Suprapubic skin (tissue), 4 donors: ENCODE measurements at places on chromosomes 1 and 21. TPM values are rescaled to one million over a fixed set of nuclear protein-coding genes. Genes with fewer than 3 reads are reported as not detected.

OR10Z1 gene
- total RNA-seq, result not detected

DNA sequence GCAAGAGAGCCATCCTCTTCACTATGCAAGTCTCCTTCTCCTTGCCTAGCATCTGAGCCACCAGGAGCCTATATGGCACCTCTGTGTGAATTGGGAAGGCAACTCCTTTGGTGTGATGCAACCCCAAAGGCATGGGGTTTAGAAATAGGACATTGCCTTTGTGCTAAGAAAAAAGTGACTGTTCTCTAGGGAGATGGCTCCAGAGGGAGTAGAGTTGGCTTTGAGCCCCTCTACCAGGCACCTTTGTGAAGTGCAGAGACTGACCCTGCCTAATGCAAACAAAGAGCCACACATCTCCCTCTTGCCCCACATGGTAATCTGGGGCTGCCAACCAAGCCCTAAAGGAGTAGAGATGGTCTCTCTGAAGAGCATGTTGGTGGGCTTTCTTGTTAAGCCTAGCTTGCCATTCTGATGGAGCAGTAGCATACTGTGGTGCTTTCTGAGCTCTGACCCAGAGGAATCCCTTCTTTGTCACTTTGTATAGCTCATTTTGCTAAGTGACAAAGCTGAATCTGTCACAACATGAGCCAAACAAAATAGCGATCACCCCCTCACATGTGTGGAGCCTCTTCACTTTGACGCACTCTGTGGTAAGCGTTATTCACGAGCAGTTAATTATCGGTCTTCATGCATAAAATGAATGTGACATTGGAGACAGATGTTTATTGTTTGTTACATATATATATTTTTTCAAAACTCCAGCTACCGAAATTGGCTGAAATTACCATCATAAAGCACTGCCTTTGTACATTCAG, 74.4 kb downstream of the RWDD3 start:
- no peak overlapping the region for H3K4me3 ChIP-seq
- DNase-seq, result no peak
- H3K27me3 ChIP-seq, result no peaks in the 10 kb centered on the region
- no peaks in the 10 kb centered on the region for H3K36me3 ChIP-seq

DNA sequence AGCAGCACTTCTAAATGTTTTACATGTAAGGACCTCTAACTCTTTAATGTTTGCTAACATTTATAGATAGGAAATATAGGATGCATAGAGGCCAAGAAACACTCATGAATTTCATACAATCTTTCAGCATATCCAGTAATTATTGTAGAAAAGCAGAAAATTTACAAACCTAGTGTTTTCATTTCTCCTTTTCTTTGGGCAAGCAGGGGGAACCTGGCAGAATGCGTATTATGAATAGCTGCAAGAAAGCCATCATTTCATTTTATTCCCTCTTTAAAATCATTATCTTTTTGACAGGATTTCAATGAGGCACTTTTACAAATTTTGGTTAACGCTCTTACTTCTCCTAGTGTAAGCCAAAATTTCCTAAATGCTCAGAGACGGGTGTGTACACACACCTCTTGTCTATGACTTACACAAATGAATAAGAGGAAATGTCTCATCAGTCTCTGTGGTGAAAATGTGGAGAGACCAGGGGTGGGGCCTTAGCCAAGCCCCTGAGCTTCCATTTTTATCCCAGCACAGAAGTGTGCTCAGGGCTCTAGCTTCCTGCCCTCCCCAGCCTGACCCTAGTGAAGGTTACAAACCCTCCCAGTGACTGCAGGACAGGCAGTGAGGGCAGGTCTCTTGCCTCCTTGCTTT, 91.6 kb downstream of the LRRC8C start:
- no peak overlapping the region for H3K27ac ChIP-seq
- H3K4me1 ChIP-seq, result peaks cover 9% of the 10 kb centered on the region
- H3K4me3 ChIP-seq, result no peak overlapping the region
- no peak for DNase-seq
- no peaks in the 10 kb centered on the region for H3K36me3 ChIP-seq
- no peaks in the 10 kb centered on the region for H3K27me3 ChIP-seq

PACC1 gene
- 3.3 TPM for total RNA-seq

- H3K4me1 ChIP-seq, result peaks cover 9% of the 10 kb centered on the region
- no peaks in the 10 kb centered on the region for H3K27me3 ChIP-seq
- DNase-seq, result no peak
- H3K4me3 ChIP-seq, result no peak overlapping the region
Measured at GRCh38 chr21:15001113-15001512, 63.7 kb downstream of the NRIP1 start.

- H3K4me3 ChIP-seq, result no peak overlapping the region
- no peak overlapping the region for H3K27ac ChIP-seq
Measured at GRCh38 chr1:214427871-214428277, 123.5 kb downstream of the PTPN14 start.

GRCh38 chr1:56212143-56212542, 367.2 kb downstream of the PLPP3 start:
- H3K27ac ChIP-seq, result no peak overlapping the region
- no peaks in the 10 kb centered on the region for H3K27me3 ChIP-seq
- H3K4me3 ChIP-seq, result no peak overlapping the region
- DNase-seq, result no peak

MAEL gene
- not detected for total RNA-seq

- peaks cover 55% of the 10 kb centered on the region for H3K4me1 ChIP-seq
- no peaks in the 10 kb centered on the region for H3K36me3 ChIP-seq
- no peak overlapping the region for H3K4me3 ChIP-seq
- H3K27ac ChIP-seq, result no peak overlapping the region
- DNase-seq, result no peak
- no peaks in the 10 kb centered on the region for H3K27me3 ChIP-seq
Measured at GRCh38 chr1:202571719-202572339, 138.4 kb downstream of the SYT2 start.

DNA sequence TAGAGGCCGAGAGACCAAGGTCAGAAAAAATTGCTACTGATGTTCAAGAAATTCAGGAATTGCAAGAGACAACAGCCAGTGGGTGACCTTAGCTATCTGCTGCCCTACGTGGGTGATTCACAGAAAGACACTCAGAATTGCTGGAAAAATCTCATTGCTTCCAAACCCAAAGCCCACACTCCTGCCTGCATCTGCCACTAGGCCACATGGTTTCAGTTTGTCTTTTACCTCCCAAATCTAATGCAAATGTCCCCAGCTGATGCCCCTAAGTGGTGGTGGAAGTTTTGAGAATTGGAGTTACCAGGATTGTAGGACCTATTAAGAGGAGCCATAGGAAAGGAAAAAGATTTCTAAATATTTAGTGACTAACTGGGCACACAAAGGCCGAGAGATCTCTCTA, 341.5 kb upstream of the CHRM3 start:
- no peak overlapping the region for H3K4me3 ChIP-seq
- no peak for DNase-seq
- H3K27me3 ChIP-seq, result no peaks in the 10 kb centered on the region
- H3K4me1 ChIP-seq, result no peaks in the 10 kb centered on the region

DNA sequence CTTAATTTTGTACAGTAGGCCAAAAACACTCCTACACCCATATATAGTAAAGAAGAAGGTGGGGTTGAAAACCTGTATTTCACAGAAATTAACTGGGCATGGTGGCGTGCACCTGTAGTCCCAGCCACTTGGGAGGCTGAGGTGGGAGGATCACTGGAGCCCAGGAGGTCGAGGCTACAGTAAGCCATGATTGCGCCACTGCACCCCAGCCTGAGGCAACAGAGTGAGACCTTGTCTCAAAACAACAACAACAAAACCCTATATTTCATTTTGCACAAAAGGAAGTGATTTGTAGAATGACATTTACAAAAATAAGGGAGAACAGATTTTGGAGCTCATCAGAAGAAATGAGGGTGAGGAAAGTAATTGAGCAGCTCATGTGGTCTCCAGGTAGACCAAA, 2.2 kb upstream of the LYPLA2 start:
- H3K4me3 ChIP-seq, result no peak overlapping the region
- peaks cover 32% of the 10 kb centered on the region for H3K4me1 ChIP-seq
- no peak overlapping the region for H3K27ac ChIP-seq
- H3K36me3 ChIP-seq, result peaks cover 49% of the 10 kb centered on the region

FAM3B gene
- total RNA-seq, result 3.3 TPM

DNA sequence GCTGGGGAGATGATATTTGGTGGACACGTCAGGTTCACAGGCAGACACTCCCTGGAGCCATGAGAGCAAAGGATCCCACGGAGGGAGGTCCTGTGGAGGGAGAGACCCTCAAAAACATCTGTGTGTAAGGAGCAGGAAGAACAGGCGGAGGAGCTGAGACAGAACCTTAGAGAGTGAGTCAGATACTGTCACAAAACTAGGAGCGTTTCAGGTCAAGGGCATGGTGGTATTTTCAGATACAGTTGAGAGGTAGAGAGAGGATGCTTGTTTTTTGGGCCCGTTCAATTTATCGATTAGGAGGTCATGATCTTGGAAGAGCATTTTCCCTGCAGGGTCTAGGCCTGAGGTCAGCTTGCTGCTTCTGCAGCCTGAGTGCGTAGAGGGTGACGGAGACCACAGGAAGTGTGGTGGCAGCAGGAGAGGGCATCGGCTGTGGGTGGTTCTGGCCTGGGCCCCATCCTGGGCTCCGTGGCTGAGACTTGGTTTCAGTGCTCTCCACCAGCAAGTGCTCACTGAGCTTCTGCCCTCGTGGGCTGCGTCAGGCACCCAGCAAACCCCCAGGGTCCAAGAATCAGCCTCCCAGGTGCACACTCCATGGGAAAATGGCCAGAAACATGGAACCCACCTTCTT, 39.9 kb downstream of the SPSB1 start:
- H3K36me3 ChIP-seq, result no peaks in the 10 kb centered on the region
- H3K27me3 ChIP-seq, result no peaks in the 10 kb centered on the region

FCRL6 gene
- not detected for total RNA-seq

DENND4B gene
- total RNA-seq, result 45.1 TPM

DNA sequence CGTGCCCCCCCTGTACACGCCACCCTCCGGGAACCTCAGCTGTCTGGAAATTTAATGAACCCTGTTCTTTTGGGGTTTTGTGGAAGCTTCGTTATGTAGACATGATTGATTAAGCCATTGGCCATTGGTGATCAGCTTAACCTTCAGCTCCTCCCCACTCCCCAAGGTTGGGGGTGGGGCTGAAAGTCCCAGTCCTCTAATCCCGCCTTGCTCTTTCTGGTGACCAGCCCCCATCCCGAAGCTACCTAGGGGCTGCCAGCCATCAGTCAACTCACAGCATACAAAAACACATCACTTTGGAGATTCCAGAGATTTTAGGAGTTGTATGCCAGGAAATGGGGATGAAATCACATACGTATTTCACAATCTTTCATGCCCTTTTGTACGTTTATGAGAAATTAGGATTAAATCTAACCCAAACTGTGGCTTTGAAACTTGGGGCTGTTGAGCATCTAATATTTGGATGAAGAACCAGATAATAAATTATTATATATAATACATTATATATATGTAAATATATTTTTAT, 52.3 kb downstream of the BACE2 start:
- no peak overlapping the region for H3K4me3 ChIP-seq
- H3K4me1 ChIP-seq, result peaks cover 12% of the 10 kb centered on the region
- no peak for DNase-seq
- no peaks in the 10 kb centered on the region for H3K36me3 ChIP-seq
- H3K27me3 ChIP-seq, result no peaks in the 10 kb centered on the region

- no peak overlapping the region for H3K27ac ChIP-seq
- no peaks in the 10 kb centered on the region for H3K27me3 ChIP-seq
- H3K4me3 ChIP-seq, result no peak overlapping the region
- no peak for DNase-seq
- no peaks in the 10 kb centered on the region for H3K4me1 ChIP-seq
Measured at GRCh38 chr1:55420026-55420425, 204.9 kb upstream of the USP24 start.

ADGRL2 gene
- total RNA-seq, result 53.4 TPM

GRCh38 chr1:117284399-117285215, 73.9 kb upstream of the VTCN1 start:
- DNase-seq, result no peak
- no peak overlapping the region for H3K4me3 ChIP-seq
- H3K27ac ChIP-seq, result no peak overlapping the region
- no peaks in the 10 kb centered on the region for H3K27me3 ChIP-seq
- H3K4me1 ChIP-seq, result no peaks in the 10 kb centered on the region

TTC24 gene
- not detected for total RNA-seq

IFI6 gene
- total RNA-seq, result 6.3 TPM

SEC16B gene
- 2.1 TPM for total RNA-seq

DNA sequence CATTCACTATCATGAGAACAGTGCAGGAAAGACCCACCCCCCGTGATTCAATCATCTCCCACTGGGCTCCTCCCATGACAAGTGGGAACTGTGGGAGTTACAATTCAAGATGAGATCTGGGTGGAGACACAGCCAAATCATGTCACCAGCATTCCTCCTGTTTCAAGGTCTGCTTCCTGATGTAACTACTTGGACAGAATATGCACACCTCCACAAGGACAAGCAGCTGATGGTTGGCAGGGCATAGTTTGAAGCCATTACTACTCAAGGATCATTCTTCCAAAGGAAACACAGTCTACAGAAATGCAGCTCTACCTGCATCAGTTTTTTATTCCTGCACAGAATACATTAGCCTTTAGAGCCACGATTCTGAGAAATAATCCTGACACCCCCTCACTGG, 28.5 kb upstream of the RNF2 start:
- DNase-seq, result no peak
- no peak overlapping the region for H3K27ac ChIP-seq
- H3K4me3 ChIP-seq, result no peak overlapping the region
- H3K36me3 ChIP-seq, result no peaks in the 10 kb centered on the region
- no peaks in the 10 kb centered on the region for H3K4me1 ChIP-seq

GRCh38 chr1:175072099-175072951, 4.7 kb downstream of the TNN start:
- DNase-seq, result no peak
- no peaks in the 10 kb centered on the region for H3K36me3 ChIP-seq
- H3K4me3 ChIP-seq, result no peak overlapping the region

TAL1 gene
- total RNA-seq, result 0.91 TPM
